ENCODE measurements at places on chromosomes 13 and 19. TPM values are rescaled to one million over a fixed set of nuclear protein-coding genes. Genes with fewer than 3 reads are reported as not detected.
A peak's percentile ranks its signal among the peaks of the same experiment; 100 is the strongest.

FBN3 gene
- not detected for total RNA-seq

RNF17 gene
- total RNA-seq, result not detected

PNMA8C gene
- total RNA-seq, result not detected

SPINT2 gene
- 19.1 TPM for total RNA-seq

DNA sequence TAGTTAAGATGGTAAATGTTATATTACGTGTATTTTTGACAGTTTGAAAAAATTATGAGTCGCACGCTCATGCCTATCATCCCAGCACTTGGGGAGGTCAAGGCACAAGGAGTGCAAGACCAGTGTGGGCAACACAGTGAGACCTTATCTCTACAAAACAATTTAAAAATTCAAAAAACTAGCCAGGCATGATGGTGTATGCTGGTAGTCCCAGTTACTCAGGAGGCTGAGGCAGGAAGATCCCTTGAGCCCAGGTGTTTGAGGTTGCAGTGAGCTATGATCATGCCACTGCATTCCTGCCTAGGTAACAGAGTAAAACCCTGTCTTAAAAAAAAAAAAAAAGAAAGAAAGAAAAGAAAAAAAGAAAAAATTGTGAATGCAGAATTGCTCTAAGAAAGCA lies 58.0 kb downstream of the TBC1D4 start:
- H3K27ac ChIP-seq, result no peak overlapping the region
- H3K4me1 ChIP-seq, result no peaks in the 10 kb centered on the region
- DNase-seq, result no peak

- no peak for DNase-seq
- H3K4me3 ChIP-seq, result no peak overlapping the region
- H3K27ac ChIP-seq, result no peak overlapping the region
- H3K36me3 ChIP-seq, result no peaks in the 10 kb centered on the region
These were observed 47.5 kb downstream of the C13orf46 start for GRCh38 chr13:113926301-113926761.

DNA sequence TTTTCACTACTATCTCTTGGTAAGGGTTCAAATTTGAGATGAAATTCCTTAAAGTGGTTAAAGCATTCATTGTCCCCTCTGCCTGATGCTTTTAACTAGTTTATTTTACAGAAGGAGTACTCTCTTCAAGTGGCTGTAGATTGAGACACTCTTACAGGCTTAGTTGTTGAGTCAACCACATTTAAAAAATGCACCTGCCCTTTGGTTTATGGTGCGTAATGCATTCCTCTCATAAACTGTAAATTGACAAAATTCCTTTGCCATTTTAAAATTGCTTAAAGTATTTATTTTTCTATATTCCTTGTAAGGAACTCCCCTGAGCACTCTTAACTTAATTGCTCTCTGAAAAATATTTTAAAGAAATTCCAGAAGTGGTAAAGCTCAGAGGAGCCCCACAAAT lies 826 bp upstream of the GPC5 start:
- no peak overlapping the region for H3K27ac ChIP-seq
- H3K36me3 ChIP-seq, result no peaks in the 10 kb centered on the region
- no peak overlapping the region for H3K4me3 ChIP-seq
- DNase-seq, result no peak
- H3K27me3 ChIP-seq, result no peaks in the 10 kb centered on the region

DNA sequence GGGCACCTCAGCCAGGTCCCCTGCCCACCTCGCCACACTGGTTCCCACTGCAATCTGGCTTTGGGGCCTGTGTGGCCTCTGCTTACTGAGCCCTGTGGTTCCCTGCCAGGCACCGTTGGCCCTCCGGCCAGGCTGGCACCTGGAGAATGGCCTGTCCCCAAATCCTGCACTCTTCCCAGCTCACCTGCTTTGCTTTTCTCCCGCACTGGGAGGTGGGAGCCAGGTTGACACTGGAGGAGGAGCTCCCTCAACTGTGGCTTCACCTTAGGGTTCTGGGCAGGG lies 97.0 kb downstream of the SCGB2B2 start:
- no peaks in the 10 kb centered on the region for H3K36me3 ChIP-seq
- no peaks in the 10 kb centered on the region for H3K27me3 ChIP-seq
- no peak overlapping the region for H3K4me3 ChIP-seq

GRCh38 chr19:31499281-31500196 lies 150.3 kb upstream of the TSHZ3 start:
- H3K4me1 ChIP-seq, result no peaks in the 10 kb centered on the region
- H3K4me3 ChIP-seq, result no peak overlapping the region
- H3K36me3 ChIP-seq, result no peaks in the 10 kb centered on the region
- no peak overlapping the region for H3K27ac ChIP-seq

GRCh38 chr13:95620030-95620824 lies 24.3 kb downstream of the DZIP1 start:
- no peak overlapping the region for H3K4me3 ChIP-seq
- H3K27ac ChIP-seq, result no peak overlapping the region
- H3K27me3 ChIP-seq, result no peaks in the 10 kb centered on the region
- H3K4me1 ChIP-seq, result no peaks in the 10 kb centered on the region
- DNase-seq, result no peak
- H3K36me3 ChIP-seq, result no peaks in the 10 kb centered on the region

- peaks cover 7% of the 10 kb centered on the region for H3K36me3 ChIP-seq
- no peak overlapping the region for H3K27ac ChIP-seq
- no peak for DNase-seq
- H3K27me3 ChIP-seq, result no peaks in the 10 kb centered on the region
These were observed 76.6 kb downstream of the ZMYM2 start for GRCh38 chr13:20035130-20035529.

- H3K4me3 ChIP-seq, result no peak overlapping the region
- no peaks in the 10 kb centered on the region for H3K36me3 ChIP-seq
- DNase-seq, result no peak
- no peaks in the 10 kb centered on the region for H3K4me1 ChIP-seq
- no peaks in the 10 kb centered on the region for H3K27me3 ChIP-seq
- H3K27ac ChIP-seq, result no peak overlapping the region
These were observed 107.0 kb upstream of the GPR12 start for GRCh38 chr13:26867451-26868091.

DNA sequence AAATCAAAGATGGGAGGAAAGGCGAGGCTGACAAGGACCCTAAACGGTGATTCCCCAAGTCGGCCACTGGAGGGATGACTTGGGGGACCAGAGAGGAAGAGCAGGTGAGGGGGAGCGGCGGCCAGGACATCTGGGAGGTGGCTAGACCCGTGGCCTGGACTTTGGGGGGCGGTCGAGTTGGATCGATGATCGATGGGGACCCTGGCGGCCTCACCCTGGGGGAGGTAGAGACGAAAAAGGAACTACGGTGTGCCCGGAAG lies 7.7 kb upstream of the CIRBP start:
- H3K4me3 ChIP-seq, result peak overlapping the region; percentile 69
- no peaks in the 10 kb centered on the region for H3K27me3 ChIP-seq
- no peak for DNase-seq
- peaks cover 6% of the 10 kb centered on the region for H3K36me3 ChIP-seq

- H3K36me3 ChIP-seq, result no peaks in the 10 kb centered on the region
- DNase-seq, result no peak
- no peak overlapping the region for H3K4me3 ChIP-seq
- no peaks in the 10 kb centered on the region for H3K27me3 ChIP-seq
- H3K27ac ChIP-seq, result no peak overlapping the region
These were observed 19.4 kb upstream of the HOMER3 start for GRCh38 chr19:18960370-18960769.

Data from right lobe of liver (tissue), 6 donors.